ENCODE measurements at places on chromosomes 6 and 20.

- no peak for DNase-seq
Observed at GRCh38 chr20:39359981-39360620, 398.0 kb downstream of the DHX35 start.

GRCh38 chr6:3039384-3039783, 28.9 kb upstream of the RIPK1 start:
- no peak for DNase-seq

- DNase-seq: no peak
Observed at GRCh38 chr6:95266537-95267258, 310.6 kb upstream of the MANEA start.

- DNase-seq: no peak
Observed at GRCh38 chr6:30760549-30760948, 16.2 kb upstream of the IER3 start.

DNA sequence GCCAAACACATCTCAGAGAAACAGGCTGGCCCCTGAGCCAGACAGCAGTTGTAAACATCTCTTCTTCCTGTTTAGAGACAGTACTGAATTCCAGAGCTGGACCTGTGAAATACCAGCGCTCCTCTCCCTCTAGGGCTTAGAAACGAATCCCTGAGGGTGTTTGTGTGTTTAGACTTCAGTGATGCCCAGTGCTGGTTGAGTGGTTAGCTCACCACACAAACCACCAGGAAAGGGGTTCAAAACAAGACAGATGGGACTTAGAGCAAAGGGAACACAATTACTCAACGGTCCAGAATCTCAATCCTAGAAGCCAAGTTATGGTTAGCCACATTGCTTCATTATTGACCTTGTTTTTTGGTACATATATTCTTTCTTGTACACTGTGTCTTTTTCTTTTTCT, 108.7 kb upstream of the TMEM170B start:
- DNase-seq: peak; percentile 75

- DNase-seq: no peak
Observed at GRCh38 chr6:20341564-20341963, 60.1 kb upstream of the E2F3 start.

GRCh38 chr20:5000263-5001173, 792 bp downstream of the SLC23A2 start:
- peak; percentile 11 for DNase-seq

DNA sequence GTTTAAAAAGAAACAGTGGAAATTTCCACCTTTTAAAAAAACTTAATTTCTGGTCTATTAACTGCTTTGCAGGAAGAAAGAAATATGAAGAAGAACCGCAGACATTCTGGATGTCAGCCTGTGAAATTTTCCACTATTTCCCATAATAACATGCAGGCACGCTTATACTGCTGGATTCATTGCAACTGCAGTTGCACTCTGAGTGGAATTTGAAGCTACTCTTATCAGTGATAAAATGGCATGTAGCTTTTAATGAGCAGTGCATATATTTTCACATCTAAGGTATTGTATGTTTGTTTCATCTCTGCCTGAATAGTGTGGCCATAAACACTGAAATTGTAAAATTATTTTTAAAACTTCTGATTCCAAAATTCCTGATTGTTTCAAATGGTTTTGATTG, 28.2 kb downstream of the NCOA3 start:
- DNase-seq: peak; percentile 58

DNA sequence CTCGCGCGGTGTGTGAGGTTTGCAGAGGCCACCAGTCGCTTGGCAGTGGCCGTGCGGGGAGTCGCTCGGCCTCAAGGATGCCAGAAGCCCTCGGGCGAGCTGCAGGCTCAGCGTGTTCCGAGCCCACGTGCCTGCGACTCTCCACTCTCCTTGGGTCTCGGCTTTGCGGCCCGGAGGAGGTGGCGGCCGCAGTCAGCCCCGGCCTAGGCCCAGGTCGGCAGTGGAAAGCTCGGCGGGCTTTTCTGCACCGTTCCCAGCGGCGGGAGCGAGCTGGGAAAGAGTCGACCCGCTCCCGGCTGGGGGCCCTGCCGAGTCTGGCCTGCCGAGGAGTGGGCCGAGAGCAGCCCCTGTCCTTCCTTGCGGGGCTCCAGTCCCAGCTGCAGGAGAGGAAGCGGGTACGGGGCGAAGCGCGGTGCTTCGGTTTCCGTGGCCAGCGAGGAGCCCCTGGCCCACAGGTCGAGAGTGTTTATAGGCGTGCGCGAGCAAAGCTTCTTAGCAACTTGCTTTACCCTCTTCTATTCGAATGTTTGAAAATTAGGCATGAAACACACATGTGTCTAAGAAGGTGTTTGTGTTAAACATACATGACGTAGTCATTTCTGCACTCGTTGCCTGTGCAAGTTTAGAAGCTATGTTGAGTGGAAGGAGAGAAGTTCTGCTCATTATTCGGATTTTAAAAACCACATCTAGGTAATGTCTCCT, 5.6 kb downstream of the FOXC1 start:
- no peak for DNase-seq

DNA sequence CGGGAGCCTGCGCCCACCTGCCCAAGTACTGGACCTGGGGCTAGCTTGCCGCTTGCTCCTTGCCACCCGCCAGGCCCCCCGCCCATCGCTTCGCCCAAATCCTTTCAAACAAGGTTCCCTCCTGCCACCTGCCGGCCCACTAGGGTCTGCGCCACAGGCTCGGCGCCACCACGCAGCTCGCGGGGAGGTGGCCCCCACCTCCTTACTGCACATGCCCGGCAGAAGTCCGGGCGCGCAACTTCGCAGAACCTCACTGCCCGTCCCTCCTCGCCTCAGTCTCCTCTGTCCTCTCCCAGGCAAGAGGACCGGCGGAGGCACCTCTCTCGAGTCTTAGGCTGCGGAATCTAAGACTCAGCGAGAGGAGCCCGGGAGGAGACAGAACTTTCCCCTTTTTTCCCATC, 11.2 kb downstream of the GNAS-AS1 start:
- DNase-seq: peak; percentile 25
